Activated CD8-positive, alpha-beta memory T cell treated with anti-CD3 and anti-CD28 coated beads for 4 hours (primary cell): ENCODE measurements at places on chromosomes 2 and 18.

GRCh38 chr2:47838686-47839085 lies 55.7 kb downstream of the MSH6 start:
- DNase-seq = no peak

GRCh38 chr2:241814643-241815476 lies 5.9 kb downstream of the NEU4 start:
- no peak for DNase-seq

DNA sequence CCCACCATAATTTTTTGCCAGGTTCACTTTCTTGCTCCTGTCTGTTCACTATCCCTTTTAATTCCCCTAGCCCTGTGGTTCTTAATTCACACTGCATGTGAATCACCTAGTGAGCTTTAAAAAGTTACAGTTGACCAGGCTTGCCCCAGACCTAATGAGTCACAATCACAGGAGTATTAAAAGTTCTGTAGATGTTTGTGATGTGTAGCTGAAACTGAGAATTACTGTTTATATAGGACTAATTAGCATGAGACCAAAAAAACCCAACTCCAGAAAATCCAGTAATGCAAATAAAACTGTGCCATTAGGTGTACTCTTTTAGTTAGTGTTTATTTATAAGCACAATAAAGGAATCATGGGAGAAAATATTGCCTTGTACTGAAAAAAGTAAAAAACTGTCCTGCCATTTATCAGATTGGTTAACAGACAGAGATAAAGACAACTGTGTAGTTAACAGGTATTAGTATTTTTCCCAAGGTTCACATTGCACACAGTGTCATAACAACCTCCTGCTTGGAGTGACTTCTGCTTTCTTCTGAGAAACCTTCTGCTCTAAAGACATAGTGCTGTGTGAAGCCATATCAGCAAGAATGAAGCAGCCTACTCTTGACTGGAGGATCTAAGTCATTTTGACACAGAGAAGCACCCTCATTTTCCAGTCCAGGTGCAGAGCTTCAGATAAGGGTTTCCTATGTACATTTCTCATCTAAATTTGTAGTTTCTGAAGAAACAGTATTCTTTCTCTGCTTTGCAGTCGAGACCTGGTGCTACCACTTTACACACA lies 39.0 kb downstream of the VAPA start:
- no peak for DNase-seq

DNA sequence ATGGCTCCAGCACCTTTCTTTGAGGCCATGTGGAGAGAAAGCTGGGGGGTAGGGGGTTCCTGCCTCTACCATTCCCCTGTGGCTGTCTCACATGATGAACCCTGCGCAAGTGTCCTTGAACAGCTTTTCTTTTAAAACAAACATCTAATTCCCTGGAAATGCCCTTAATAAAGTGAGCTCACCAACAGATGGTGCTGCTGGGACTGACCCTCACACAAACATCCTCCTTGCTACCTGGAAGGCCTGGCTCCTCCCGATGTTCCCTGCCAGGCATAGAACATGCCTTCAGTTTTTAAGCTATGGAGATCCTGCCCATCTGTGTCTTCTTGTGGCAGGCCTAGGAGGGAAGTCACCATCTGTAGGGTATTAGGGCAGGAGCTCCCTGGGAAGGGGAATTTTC lies 60.7 kb upstream of the GATA6 start:
- DNase-seq = no peak

- no peak for DNase-seq
These were observed 194.4 kb downstream of the RNF144A start for GRCh38 chr2:7111626-7112025.

GRCh38 chr2:156526950-156527636 lies 90.9 kb downstream of the GPD2 start:
- no peak for DNase-seq

DNA sequence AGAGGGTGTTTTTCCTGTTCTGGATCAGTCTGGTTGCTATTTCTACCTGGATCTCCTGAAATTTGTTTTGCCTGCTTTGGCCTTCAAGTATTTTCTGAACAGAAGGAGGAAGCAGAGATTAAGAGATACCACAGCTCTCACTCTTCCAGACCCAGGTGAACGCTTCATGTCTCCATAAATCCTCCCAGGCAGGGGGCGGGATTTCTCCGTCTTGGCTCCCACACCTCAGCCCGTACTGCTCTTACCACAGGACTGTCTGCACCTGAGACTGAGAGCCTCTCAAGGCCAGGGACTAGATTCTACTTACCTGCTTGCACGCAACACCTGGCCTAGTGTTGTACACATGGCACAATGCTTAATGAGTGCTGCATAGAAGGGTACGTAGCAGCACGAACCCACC lies 59.9 kb upstream of the LRPPRC start:
- DNase-seq = no peak

DNA sequence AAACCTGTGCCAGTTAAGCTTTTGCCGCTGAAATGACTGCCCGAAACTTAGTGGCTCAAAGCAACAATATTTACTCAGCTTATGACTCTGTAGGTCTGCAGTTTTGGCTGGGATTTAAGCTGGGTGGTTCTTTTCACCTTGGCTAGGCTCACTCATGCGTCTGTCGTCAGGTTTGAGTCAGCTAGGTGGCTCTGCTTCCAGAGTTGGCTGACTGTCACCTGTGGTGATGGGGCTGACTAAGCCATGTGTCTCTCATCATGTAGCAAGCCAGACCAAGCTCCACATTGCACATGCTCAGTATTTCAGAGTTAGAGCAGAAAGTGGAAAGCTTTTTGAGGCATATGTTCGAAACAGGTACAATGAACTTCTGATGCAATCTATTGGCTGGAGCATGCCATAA lies 354.8 kb downstream of the MEIS1 start:
- DNase-seq = no peak

- no peak for DNase-seq
These were observed 724.5 kb downstream of the EPHA4 start for GRCh38 chr2:220847589-220847988.

DNA sequence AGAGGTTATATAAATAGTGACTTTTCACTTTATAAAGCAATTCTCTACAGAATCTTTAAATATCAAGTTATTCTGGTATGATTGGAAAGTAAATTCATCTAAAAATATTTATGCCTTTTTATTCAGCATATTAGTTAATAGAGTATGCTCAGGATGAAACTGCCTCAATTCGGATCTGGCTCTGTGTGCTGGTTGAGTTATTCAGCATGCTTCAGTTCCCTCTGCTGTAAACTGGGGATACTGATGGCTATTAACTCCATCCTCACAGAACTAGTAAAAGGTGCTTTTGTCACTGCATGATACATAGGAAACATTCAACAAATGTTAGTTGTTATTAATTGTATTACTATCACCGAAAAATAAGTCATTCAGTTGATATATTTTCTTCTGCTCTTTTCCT lies 250.3 kb downstream of the NRXN1 start:
- no peak for DNase-seq

GRCh38 chr2:29269095-29269764 lies 154.0 kb downstream of the CLIP4 start:
- DNase-seq = no peak

DNA sequence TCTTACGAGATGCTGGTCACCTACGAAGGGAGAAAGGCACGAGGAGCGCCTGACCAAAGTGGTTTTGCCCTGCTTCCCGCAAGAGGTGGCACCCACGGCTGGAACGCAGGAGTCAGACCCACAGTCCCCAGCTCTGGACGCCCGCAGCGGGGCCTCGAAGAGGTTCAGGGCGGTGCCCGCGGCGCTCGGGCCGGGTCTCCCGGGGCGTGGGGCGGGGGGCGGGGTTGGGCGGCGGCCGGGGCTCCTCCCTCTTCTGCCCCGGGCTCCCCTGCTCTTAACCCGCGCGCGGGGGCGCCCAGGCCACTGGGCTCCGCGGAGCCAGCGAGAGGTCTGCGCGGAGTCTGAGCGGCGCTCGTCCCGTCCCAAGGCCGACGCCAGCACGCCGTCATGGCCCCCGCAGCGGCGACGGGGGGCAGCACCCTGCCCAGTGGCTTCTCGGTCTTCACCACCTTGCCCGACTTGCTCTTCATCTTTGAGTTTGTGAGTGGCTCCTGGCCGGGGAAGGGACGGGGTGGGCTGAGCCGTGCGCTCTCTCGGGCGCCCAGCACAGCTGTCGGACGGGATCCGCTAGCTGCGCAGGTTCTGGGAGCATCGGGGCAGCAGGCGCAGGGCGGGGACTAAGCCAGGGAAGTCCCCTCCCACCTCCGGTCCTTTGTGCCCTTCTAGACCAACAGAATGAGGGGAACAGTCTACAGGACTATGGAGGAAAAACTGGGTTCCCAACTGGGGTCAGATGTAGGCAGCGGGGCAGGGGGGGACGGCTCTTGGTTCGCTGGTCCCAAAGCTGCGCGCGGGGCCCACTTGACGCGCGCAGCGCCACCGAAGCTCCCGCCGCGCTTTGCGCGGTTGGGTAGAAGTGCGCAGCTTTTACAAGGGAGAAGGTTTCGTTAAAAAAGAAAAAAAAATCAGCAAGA lies at the start of gene MAL:
MAL (plus strand) TSS at position 303 of the 914 bp plus-strand sequence; CDS start at position 388, 85 bp downstream.
- DNase-seq = no peak

DNA sequence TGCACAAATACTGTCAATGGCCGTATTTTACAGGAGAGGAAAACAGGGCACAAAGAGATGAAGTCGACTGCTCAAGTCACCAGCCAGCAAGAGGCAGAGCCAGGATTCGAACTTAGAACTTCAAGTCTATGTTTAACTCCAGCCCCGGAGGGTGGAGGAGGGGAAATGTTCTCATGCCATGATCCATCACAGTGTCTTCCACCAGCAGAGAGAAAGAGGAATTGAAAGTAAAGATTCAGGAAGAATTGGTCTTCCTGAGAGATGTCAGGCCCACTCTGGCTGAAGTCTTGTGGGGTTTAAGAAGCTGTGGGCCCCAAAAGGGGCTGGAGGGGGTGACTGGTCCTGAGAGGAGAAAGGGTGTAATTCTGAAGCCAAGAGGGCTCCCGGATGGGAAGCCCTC lies 260.0 kb downstream of the TNS1 start:
- DNase-seq = no peak

DNA sequence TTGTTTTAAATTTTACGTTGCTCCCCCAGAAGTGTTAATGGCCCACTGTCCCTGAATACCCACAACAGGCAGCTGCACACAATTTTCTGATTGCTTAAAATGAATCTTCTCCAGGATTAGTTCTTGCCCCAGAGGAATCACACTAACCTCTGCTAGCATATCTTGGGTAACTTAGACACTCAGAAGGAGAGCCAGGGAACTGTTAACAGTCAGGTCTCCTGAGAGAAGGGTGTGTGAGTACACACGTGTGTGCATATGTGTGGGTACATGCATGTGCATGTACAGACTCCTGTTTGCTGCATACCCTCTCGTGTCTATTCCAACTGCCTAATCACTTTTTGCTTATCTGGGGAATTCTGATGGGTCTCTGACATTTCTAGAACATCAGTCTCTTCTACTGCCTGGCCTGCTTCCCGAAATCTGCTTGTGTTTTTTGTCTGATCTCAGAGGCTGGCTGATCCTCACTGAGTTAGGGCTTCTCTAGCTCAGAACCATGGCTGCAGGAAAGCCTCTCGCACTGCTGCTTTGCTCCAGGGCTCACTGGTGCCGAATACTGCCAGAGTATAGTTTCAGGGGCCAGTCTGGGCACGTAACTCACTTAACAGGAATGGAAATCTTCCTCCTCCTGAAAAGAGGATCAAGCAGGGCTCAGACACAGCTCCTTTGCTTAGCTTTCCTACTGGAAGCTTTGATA lies 62.8 kb downstream of the PRELID3A start:
- DNase-seq = no peak

DNA sequence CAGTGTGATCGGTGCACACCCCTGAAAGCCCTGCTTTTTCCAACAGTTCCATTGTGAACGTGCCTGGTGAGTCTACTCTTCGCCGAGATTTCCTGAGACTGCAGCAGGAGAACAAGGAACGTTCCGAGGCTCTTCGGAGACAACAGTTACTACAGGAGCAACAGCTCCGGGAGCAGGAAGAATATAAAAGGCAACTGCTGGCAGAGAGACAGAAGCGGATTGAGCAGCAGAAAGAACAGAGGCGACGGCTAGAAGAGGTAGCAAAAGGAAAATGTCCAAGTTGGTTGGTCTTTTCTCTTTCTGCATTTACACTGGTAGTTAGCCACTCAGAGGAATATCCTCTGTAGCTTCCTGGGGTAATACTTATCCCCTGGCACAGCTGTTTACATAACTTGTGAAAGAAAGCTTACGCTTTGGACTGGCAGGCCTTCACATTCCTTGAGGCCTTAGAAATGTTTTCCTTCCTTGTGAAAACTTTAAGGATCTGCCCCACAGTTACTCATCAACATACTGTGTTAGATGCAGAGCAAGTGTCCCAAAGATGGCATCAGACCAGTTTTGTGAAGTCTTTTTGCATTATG lies 146.6 kb downstream of the MAP4K4 start:
- DNase-seq = no peak

GRCh38 chr2:65096948-65097347 lies 33.0 kb downstream of the RAB1A start:
- no peak for DNase-seq

GRCh38 chr2:25400576-25401216 lies 59.0 kb upstream of the DNMT3A start:
- DNase-seq = no peak

- no peak for DNase-seq
These were observed 303.2 kb upstream of the MC4R start for GRCh38 chr18:60675801-60676200.

- DNase-seq = no peak
These were observed 68.3 kb downstream of the CD28 start for GRCh38 chr2:203774760-203775159.

- DNase-seq = no peak
These were observed 29.6 kb downstream of the IGFBP5 start for GRCh38 chr2:216665717-216666116.

- no peak for DNase-seq
These were observed 49.5 kb upstream of the ACYP2 start for GRCh38 chr2:54065891-54066290.

DNA sequence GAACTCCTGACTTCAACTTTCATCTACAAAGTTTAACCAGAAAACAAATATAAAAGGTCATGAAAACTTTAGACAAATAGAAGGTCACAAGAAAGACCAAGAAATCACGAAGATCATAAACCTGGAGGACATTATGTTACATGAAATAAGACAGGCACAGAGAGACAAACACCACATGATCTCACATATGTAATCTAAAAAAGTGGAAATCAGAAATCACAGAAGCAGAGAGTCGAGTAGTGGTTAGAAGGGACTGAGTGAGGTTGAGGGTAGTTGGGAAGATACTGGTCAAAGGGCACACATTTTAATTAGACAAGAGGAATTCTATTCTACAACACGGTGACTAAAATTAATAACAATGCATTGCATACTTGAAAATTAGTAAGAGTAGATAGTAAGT lies 1.4 kb downstream of the GCFC2 start:
- DNase-seq = no peak

DNA sequence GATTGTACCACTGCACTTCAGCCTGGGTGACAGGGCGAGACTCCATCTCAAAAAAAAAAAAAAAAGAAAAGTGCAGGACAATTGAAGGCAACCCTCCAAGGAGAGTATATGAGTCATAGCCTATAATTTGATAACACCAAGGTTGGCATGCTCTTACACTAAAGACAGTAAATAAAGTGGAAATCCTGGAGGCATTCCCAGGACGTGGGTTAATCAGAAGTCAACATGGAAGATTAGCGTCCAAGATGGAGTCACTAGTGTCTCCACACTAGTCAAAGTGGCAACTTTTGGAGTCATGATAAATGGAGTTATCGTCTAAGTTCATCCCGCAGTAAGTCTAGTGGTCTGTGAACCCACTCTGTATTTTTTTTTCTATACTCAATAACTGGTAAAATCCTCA lies 21.2 kb upstream of the UGGT1 start:
- DNase-seq = no peak
